ENCODE measurements at places on chromosomes 11 and 22.

DNA sequence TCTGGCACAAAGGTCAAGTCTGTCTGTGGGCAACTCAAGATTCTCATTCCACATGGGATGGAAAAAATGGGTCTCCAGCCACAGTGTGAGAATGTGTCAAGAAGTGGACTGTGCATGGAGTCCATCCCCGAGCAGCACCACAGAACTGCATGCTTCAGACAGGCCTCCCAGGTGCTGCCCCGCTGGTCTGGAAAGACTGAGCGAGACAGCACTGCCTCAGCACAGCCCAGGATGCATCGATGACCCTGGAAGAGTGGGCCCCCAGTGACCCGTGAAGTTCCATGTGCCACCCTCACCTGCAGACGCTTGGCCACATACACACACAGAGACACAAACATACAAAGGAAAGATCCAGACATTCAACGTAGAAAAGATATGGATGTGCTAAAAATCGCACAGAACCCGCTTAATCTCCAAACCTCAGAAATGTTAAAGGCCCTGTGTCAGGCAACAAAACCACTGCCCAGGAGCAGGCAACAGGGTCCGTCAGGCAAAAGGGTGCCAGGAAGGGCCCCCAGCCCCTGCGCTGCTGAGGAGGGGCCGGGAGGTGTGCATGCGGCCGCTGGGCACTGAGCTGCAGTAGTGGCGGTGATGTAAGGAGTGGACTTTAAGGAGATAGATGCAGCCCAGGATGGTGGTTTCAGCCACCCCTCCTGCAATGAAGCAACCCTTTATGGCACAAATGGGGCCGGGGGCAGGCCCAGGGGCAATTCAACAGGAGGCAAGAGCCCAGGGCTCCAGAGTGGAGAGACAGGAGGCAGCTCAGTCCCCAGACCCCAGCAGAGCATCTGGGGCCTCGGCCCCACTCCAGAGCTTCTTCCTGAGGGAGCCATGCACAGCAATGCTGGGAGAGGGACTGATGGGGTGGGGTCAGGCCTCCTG lies 84.7 kb downstream of the DGCR2 start:
- DNase-seq: no peak

DNA sequence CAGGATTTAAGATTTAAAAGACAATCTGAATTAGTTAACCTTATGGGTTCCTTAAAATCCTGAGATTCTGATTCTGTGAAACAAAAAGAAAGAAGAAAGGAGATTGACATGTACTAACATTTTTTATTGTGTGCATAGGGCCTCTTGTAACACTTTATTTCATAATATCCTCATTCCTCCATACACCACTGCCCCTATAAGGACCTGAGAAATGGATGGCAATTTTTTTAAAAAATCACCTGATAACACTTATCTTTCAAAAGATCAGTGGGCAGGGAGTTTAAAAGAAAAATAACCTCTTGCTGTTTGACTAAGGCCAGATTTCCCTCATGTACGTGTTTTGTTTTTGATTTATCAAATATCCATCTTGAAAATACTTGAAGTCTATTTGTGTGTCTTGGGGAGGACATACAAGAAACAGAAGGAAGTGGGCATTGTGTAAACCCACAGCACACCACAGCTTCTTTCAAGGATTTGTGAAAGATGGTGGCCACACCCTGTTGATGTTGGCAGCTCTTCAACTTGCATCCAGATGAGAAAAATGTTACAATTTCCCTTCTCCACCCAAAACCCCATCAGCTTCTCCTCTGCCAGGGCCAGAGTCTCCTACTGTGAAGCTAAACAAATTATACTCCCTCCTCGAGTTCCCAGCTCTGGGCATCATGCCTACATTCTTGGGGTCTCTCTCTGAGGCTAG lies 35.0 kb upstream of the MPEG1 start:
- no peak for DNase-seq

- no peak for DNase-seq
Measured at GRCh38 chr22:47059701-47060161, 297.3 kb downstream of the TBC1D22A start.

DNA sequence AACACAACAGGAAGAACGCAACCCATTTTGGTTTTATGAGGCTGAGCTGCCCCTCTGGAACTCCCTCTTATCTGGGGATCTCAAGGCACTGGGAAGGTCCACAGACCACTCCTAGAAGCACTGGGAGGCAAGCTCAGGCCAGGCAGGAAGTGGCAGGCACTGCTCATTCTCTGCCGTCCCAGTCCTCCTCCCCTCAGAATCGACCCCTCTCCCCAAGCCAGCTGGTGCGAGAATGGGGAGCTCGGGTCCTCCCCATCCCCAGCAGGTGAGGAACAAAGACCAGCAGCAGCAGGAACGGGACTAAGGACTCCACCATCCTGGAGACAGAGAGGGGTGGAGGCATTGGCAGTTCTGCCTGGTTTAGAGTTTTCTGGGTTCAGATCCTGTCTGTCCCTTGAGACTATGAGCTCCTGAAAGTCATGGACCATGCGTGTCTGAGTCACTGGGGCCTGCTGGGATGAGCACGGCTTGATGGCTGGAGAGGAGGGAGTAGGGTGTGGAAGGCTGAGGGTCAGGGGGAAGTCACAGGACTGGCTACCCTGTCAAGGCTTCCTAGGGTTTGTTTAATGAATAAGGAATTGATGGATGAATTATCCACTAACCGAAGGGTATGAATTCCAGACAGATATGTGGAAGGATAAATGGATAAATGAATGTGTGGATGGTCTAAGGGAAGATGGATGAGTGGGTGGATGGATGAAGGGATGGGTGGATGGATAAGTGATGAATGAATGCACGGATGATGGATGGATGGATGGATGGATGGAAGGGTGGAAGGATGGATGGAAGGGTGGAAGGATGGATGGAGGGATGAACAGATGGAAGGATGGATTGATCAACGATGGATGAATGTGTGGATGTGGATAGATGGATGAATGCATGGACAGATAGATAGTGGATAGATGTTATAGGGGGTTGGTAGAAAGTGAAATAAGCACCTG lies 6.4 kb downstream of the MYEOV start:
- DNase-seq: no peak

- no peak for DNase-seq
Measured at GRCh38 chr11:76767659-76768058, 15.5 kb upstream of the TSKU start.

- no peak for DNase-seq
Measured at GRCh38 chr11:15091625-15092024, 18.2 kb downstream of the CALCB start.

- no peak for DNase-seq
Measured at GRCh38 chr11:131690362-131690761, 319.9 kb downstream of the NTM start.

- DNase-seq: no peak
Measured at GRCh38 chr11:35177370-35177769, 38.4 kb downstream of the CD44 start.

DNA sequence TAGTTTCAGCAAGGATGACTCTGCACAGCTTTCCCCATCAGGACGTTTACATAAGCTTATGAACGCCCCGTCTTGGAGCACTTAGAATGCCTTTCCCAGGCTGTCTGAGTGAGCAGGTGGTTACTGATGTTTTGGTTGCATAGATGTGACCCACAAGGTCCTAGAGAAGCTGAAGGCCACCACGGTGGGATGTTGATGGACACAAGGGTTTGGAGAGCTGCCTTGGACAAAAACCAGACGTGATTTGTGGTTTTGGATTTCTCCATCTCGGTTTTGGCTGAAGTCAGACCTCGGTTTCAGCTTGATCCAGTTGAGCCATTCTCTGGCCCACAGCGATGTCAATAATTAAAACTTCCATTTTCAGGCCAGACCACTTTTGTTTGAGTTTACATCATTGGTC lies 151.9 kb downstream of the LDLRAD3 start:
- DNase-seq: no peak

- no peak for DNase-seq
Measured at GRCh38 chr11:2114430-2115241, 24.6 kb downstream of the IGF2 start.

DNA sequence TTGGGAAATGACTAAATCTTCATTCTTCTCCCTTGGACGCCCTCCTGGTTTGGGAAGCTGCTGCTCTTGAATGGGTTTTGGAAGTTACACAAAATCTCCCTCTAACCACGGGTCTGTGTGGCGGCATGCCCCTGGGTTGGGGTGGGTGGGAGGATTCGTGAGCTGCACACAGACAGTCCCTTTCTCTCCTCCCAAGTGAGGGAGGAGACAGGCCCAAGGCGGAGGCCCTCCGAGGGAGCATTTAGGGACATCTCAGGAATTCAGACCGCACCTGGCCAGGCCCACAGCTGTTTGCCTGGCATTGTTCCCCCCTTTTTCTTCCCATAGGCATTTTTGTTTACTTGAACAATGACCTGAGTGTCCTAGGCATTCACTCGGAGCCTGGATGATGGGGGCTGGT lies 94.1 kb downstream of the MPPED1 start:
- no peak for DNase-seq

- DNase-seq: no peak
Measured at GRCh38 chr11:78514922-78515502, 59.7 kb downstream of the NARS2 start.

- no peak for DNase-seq
Measured at GRCh38 chr11:39570526-39570925, 1888.9 kb downstream of the LRRC4C start.

DNA sequence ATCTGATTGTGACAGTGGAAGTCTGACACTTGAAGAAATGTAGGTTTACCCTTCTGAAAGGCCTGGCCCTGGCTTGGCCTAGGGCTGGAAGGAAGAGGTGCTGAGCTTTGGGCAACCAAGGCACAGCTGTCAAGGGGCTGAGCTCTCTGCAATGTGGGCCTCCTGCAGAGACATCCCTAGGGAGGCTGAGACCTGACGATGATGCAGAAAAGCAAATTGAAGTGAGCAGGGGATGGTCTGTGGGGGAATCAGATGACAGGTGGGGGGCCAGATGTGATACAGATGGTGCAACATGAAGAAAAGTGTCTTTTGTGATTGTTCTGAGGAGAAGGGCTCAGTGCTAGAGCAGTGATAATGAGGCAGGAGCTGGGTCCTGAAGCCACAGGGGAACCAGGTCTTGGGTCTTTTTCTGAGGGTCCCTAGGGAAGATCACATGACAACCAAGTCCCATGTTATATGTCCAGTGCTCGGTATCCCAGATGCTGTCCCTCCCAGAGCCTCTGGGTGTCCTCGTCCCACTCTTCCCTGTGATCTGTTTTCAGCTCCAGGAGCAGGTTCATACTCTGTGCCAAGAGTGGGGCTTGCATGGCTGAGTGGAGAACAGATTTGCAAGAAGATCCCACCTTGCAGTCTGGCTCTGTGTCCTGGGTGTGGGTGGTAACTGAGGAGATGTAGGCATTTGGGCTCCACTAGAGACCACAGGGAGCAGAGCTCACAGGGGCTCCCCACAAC lies 79.9 kb upstream of the VPREB1 start:
- DNase-seq: no peak

DNA sequence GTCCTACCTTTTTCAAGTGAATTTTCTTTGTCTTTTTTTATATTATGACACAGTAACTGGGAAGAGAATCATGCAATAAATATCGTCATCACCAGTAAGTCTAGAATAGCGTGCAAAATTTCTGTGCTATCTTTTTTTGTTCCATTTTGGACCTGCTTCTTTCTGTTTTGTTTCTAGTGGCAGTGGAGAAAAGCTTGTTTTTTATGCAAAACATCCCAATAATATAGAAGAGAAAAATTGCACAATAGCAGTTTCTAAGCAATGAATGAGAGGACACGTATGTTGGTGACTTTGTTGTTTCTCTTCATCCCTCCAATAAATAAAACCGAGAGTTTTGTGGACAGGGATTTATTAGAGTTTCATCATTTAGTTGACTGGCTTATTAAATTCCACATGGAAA lies 10.3 kb downstream of the GRK3 start:
- DNase-seq: no peak

- DNase-seq: peak; percentile 46
Measured at GRCh38 chr11:4511282-4512245, 29.1 kb downstream of the OR52K1 start.

- DNase-seq: no peak
Measured at GRCh38 chr22:39452740-39453040, 4.1 kb upstream of the MGAT3 start.

GRCh38 chr11:129691142-129691541 lies 124.5 kb upstream of the TMEM45B start:
- no peak for DNase-seq

DNA sequence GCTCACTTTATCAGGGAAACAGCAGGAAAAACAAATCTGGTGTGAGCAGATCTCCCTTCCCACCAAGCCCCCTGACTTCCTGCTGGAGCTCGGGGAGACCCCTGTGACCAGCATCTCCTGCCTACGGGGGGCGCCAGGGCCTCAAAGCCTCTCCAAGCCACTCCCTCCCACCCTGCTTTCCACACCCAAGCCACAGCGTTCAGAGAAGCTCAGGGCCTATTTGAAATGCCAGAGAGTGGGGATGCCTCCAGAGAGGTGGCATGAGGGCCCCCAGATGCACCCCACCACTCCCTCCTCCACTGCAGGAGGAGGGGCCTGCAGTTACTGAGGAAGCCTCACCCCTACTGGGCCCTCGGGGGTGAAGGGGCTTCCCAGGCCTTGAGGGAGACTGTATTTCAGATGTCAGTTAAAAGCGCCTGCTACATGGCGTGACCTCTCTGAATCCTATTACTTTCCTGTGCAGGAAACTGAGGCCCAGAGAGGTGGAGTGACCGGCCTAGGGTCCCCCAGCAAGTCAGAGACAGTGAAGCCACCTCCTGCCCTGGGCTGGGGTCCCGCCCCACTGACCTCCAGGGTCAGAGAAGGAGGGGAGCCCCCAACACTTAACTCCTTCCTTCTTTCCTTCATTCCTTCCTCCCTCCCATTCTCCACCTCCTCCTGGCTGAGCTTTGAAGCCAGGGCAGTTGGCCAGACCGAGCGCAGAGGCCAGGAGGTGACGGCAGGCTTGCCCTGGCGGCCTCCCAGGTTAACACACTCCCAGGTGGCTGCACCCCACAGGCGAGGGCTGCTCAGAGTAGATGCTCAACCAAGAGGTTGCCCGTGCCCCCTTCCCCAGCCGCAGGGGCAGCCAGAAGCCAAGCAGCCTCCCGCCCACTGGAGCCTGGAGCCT lies 6.0 kb upstream of the CDKN1C start:
- no peak for DNase-seq

DNA sequence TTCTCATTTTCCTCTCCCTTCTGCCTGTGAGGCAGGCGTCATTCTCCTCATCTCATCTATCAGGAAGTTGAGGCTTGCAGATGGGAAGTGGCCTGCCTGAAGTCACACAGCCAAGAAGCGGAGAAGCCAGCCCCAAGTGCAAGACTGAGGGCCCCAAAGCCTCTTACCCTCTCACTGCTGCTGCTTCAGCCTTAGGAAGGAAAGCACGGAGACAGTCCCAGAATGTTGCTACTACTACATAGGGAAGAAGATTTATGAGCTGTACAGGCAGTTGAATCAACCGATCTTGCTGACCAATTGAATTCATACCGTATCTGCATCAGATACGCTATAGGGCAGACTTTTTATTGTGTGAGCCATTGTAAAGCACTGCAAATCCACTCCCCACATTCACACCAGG lies 89.0 kb downstream of the CWC15 start:
- no peak for DNase-seq

GRCh38 chr22:19644314-19645223 lies 69.7 kb upstream of the SEPTIN5 start:
- DNase-seq: no peak

- DNase-seq: no peak
Measured at GRCh38 chr22:42560781-42561180, 7.0 kb downstream of the SERHL2 start.

- DNase-seq: no peak
Measured at GRCh38 chr11:70747921-70748320, 349.6 kb downstream of the CTTN start.

- no peak for DNase-seq
Measured at GRCh38 chr11:122345586-122345985, 229.6 kb upstream of the BLID start.

- DNase-seq: no peak
Measured at GRCh38 chr22:20155330-20156041, 4.6 kb upstream of the CCDC188 start.

GRCh38 chr11:13140873-13141655 lies 131.9 kb downstream of the RASSF10 start:
- no peak for DNase-seq

All from NCI-H1048 (cell line).